NCI-H1092 (cell line): ENCODE measurements at places on chromosomes 4 and X.

- no peak for DNase-seq
Measured at GRCh38 chr4:185538806-185539205, 3.5 kb upstream of the PDLIM3 start.

- DNase-seq: no peak
Measured at GRCh38 chrX:75276666-75277065, 2.8 kb downstream of the UPRT start.

- no peak for DNase-seq
Measured at GRCh38 chrX:134407065-134407376, 52.9 kb upstream of the HPRT1 start.

GRCh38 chrX:20596856-20597255, 330.1 kb upstream of the RPS6KA3 start:
- DNase-seq: no peak

GRCh38 chr4:8726344-8726851, 133.8 kb downstream of the CPZ start:
- no peak for DNase-seq

DNA sequence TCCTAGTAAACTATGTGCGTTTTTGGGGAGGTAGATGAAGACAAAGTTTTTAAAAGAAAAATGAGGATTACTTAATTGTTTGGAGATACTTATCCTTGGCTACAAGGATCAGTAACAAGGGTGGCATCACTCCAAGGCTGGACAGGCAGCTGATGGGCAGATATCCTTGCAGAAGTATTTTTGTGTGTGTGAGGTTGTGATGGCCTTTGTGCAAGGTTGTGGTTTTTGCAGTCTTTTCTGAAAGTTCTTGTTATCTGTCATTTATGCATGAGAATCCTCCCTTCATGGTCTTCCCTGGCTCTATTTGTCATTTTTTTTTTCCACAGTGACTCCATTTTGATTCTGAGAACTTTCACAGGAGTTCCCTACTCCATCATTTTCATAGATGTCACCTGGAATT, 96.0 kb upstream of the C1GALT1C1 start:
- DNase-seq: no peak

DNA sequence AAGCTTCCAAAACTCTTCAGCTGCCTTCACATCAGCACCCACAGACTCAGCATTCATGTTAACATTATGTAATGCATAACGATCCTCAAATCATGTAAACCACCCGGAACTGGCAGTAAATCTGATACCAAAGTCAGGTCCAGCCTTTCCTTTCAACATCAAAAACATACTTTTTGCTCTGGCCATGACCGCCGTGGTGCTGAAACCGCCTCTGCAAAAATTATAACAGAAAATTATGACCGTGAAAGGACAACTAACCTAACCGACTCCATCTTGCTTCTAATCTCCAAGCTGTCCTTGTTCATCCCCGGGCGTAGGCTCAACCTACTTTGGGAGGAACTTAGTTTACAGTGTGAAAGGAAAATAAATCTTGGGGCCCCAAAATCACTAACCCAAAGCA, 51.6 kb downstream of the TRMT44 start:
- no peak for DNase-seq

DNA sequence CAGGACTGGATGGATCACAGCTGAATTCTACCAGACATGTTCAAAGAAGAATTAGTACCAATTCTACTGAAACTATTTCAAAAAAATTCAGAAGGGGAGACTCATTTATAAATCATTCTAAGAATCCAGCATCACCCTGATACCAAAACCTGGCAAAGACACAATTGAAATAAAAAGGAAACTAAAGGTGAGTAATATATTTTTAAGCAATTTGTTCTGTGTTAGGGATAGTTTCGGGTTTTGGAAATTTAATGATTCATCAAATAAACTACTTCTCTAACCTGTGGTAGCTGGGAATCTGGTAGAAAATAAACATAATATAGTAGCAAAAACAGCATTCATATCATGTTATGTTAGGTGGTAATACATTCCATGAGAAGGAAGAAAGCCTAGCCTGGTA, 662.2 kb upstream of the BOD1L1 start:
- no peak for DNase-seq

DNA sequence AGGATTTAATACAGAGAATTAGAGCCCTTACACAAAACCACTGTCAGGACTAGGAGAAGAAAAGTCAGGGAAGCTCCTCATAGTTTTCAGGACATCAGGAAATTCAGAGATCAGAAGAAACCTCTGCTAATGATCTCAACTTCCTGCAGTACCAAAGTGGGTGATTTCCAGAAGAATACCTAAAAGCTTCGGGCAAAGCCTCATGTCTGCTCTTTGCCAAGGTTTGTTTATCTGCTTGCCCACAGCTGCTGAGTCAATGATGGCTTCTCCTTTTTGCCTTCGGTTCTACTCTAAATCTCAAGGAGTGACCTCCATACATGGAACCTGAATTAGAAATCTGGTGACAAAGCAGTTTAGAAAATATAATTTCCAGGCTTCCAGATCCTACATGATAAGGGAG, 68.4 kb downstream of the USP38 start:
- DNase-seq: no peak

GRCh38 chr4:30726090-30726675, 6.0 kb downstream of the PCDH7 start:
- no peak for DNase-seq

- DNase-seq: no peak
Measured at GRCh38 chr4:101309925-101310324, 37.4 kb downstream of the PPP3CA start.

DNA sequence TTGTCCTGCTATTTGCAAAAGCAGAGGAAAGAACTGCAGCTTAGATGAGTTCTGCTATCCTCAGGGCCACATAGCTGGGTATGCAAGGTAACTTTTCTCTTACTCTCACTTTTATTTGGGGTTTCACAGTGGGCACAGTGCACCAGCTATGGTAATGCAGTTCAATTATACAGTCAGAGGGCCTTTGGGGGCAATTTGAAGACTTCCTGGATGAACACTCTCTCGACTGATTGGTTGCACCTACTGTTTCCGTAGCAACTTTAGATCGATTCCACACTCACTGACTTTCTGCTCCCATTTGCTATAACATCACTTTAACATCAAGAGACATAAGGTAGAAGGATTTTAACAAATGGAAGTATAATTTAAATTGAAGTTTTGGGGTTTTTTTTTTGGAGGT, 128.6 kb downstream of the SLC39A8 start:
- no peak for DNase-seq

- DNase-seq: no peak
Measured at GRCh38 chr4:7255488-7255881, 63.1 kb downstream of the SORCS2 start.

DNA sequence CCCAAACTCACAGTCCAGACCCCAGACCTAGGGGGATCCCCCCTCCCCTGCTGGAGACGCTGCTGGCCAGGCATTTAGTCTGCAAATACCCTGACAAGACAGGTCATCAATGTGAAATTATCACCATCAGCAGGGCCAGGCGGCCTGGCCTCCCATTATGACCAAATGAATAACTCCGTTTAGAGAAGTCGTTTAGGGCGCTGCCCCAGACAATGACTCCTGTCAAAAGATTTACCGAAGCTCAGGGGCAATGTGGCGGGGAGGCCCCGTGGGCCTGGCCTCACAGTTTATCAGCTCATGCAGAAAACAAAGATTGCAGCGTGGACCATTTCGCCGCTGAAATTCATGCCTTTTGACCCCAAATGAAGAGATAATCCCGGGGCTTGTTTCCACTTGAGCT, 76.5 kb downstream of the HMX1 start:
- DNase-seq: no peak

DNA sequence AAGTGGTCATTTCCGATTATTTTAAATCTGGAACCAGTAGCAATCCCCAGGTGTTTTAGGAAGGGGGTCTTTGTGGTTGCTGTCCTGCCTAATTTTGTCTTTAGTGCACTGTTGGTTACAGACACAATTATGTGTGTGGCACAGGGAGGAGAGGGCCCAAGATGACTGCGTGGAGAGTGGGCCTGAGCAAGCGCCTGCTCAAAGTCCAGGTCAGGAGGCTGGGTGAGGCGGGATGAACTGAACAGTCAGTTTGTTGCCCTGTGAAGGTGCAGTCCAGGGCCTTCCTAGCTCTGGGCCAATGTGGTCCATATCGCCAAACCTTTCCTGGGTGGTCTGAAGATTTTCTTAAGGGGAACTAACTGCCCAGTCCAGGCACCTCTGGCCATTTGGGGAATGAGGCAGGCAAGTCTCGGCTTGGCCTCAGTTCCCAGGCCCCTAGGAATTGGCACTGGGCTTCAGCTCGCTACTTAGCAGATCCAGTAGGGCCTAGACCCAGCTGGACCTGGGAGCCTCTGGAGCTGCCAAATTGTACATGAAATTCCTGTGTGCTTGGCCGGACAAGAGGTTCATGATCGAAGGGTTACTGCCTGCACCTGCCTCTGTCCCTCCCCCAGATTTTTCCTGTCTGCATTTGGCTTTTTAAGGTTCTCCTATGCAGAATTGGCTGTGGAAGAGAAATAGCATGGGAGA, 47.6 kb downstream of the ANAPC4 start:
- no peak for DNase-seq

GRCh38 chr4:157751631-157752030, 421.2 kb downstream of the GASK1B start:
- no peak for DNase-seq

- no peak for DNase-seq
Measured at GRCh38 chr4:119209077-119209476, 3.4 kb upstream of the USP53 start.

- DNase-seq: no peak
Measured at GRCh38 chr4:94339779-94340178, 2.9 kb downstream of the HPGDS start.

GRCh38 chr4:108695062-108695461, 44.7 kb downstream of the OSTC start:
- no peak for DNase-seq

DNA sequence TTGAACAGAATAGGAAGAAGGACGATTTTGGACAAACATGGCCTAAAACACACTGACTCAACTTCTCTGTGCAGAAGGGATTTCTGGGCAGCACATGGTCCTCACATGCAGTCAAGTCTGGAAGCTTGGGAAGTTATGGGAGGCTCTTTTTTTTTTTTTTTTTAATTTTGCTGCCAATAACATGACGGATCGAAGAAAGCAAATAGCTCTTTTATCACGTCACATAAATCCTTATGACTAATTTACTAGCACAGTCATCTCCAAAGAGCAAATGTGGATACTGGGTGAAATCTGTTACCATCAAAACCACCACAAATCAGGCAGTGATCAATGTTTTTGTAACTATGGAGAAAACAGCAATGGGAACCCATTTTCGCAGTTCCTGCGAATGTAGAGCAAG, 193.3 kb upstream of the FAM9B start:
- no peak for DNase-seq

DNA sequence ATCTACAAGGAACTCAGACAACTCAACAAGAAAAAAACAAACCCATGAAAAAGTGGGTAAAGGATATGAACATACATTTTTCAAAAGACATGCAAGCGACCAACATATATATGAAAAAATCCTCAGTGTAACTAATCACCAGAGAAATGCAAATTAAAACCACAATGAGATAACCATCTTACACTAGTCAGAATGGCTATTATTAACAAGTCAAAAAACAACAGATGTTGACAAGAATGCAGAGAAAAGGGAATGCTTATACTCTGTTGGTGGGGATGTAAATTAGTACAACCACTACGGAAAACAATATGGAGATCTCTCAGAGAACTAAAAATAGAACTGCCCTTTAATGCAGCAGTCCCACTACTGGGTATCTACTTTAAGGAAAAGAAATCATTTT, 12.1 kb downstream of the NIPAL1 start:
- DNase-seq: no peak

GRCh38 chrX:32871636-32872035, 339.7 kb downstream of the DMD start:
- no peak for DNase-seq

GRCh38 chrX:40448793-40449192, 132.0 kb upstream of the ATP6AP2 start:
- DNase-seq: no peak

DNA sequence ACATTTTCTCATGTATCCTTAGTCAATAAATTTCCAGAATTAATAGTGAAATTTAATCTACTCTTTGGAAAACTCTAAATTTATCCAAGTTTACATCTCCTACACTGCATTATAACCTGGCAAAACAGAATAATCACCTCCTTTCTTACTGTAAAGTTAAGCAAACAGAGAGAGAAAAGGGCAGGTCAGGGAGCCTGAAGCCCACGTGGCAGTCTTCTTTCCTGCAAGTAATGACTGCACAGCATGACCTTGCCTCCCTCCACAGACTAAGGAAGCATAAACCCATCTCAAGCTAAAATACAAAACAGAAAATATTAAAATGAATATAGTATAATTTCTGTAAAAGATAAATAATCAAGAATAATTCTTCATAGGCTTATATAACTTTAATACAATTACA, 1153.0 kb downstream of the C4orf33 start:
- DNase-seq: no peak

GRCh38 chr4:5785806-5786680, 75.0 kb downstream of the EVC start:
- no peak for DNase-seq

DNA sequence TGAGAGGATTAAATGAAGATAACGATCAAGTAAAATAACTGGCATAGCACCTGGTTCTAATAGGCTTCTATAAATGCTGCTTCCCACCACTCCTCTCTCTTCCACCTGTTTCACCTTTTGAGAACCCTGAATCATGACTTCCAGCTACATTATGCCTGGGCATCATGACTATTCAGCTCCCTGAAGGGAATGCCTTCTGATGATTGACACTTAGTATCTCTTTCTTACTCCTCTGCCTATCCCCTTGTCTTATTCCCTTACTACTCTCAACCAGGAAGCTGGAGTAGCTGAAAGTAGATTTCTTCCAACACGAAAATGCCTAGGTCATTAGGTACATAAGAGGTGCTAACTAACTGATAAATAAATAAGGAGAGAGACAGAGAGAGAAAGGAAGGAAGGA, 24.7 kb upstream of the CXCL8 start:
- DNase-seq: no peak

DNA sequence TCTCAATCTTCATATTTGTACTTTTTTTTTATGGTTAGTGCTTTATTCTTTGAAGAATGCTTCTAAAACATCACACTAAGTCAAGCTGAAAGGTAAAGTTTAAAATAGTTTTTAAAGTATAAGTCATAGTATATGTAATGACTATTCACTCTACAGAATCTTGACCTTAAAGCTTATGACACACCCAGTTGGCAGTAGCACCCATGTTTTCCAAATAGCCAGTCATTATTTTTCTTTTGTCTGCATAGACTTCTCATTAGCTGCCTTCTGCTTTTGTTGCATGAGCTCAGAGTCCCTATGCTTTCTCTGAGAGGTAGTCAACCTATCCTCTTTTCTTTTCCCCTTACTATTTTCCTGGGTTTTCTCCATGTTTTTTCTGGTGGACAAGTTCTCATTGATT, 231.5 kb downstream of the PCDH18 start:
- DNase-seq: no peak

GRCh38 chrX:9231491-9231890, 197.6 kb upstream of the FAM9B start:
- DNase-seq: no peak

DNA sequence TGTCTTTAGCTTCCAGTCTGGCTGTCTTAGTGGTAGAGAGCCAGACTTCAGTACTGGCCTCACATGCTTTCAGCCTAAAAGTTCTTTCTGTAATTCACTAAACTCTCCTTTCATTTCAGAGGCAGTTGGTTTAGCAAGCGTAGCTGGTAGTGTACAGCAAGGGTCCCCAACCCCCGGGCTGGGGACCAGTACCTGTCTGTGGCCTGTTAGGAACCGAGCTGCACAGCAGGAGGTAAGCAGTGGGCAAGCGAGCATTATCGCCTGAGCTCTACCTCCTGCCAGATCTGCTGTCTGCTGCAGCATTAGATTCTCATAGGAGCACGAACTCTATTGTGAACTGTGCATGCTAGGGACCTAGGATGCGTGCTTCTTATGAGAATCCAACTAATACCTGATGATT, 72.0 kb downstream of the QRFPR start:
- DNase-seq: no peak

- no peak for DNase-seq
Measured at GRCh38 chr4:110620691-110621327, 2.1 kb downstream of the PITX2 start.
